Stimulated activated CD8-positive, alpha-beta memory T cell treated with anti-CD3 and anti-CD28 coated beads, Interleukin-4, amount 100 ng/mL, for 4 hours (primary cell): ENCODE measurements at places on chromosomes 11 and 22.

DNA sequence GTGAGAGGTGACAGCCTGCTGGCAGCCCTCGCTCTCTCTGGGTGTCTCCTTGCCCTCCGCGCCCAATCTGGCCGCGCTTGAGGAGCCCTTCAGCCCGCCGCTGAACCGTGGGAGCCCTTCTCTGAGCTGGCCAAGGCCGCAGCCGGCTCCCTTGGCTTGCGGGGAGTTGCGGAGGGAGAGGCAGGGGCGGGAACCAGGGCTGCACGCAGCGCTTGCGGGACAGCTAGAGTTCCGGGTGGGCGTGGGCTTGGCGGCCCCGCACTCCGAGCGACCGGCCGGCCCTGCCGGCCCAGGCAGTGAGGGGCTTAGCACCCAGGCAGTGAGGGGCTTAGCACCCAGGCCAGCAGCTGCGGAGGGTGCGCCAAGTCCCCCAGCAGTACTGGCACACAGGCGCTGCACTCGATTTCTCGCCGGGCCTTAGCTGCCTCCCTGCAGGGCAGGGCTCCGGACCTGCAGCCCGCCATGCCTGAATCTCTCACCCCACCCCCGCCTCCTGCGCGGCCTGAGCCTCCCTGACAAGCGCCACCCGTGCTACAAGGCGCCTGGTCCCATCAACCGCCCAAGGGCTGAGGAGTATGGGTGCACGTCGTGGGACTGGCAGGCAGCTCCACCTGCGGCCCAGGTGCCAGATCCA, 1526.1 kb downstream of the FAM181B start:
- no peak for DNase-seq

- no peak for DNase-seq
These were observed 94.0 kb downstream of the RCN1 start for GRCh38 chr11:32184723-32185376.

GRCh38 chr22:19823191-19823901, 31.3 kb downstream of the GNB1L start:
- DNase-seq, result no peak

GRCh38 chr11:79097246-79097875, 343.5 kb downstream of the TENM4 start:
- DNase-seq, result no peak

GRCh38 chr11:6646576-6646917, 9.1 kb downstream of the DCHS1 start:
- no peak for DNase-seq

GRCh38 chr22:36781656-36782627, 6.0 kb upstream of the IFT27 start:
- DNase-seq, result peak; percentile 77

- no peak for DNase-seq
These were observed 71.4 kb downstream of the FANCF start for GRCh38 chr11:22554221-22554620.

GRCh38 chr11:123185326-123185725, 9.7 kb downstream of the CLMP start:
- DNase-seq, result no peak

DNA sequence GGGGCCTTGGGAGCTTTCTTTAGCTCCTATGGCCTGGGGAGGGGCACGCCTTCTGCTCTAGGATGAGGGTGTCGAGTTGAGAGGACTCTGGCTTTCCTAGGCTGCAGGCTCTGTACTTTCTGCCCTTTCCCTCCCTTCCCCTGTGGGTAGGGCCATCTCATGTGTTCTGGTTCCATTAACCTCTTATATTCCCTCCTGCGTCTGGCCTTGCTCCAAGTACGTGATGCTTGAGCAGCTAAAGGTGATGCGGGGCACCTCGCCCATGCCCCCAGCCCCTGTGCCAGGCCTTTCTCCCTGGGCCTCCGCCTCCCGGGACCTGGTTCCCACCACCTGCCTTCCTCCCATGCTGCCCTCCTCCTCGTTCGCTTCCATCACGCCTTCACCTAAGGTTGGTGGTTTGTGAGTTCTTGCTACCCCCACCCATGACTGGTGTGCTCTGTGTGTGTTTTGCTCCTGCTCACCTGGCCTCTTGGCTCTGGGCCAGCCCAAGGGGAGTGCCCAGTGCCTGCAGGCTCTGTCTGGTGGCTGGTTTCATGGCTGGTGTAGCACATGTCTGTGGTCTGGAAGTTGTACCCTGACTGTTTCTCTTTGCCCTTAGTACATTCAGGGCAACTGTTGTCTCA, 34.1 kb downstream of the PHLDB1 start:
- no peak for DNase-seq

- peak; percentile 37 for DNase-seq
These were observed 31.2 kb downstream of the CD82 start for GRCh38 chr11:44596525-44597276.

GRCh38 chr22:37771702-37772427, 35.9 kb upstream of the GCAT start:
- DNase-seq, result no peak

GRCh38 chr11:125591649-125592304, 875 bp upstream of the STT3A start:
- DNase-seq, result peak; percentile 1

- no peak for DNase-seq
These were observed 83.9 kb downstream of the ETS1 start for GRCh38 chr11:128503245-128503991.

GRCh38 chr11:10338287-10338686, 33.4 kb downstream of the ADM start:
- DNase-seq, result no peak

- DNase-seq, result no peak
These were observed 12.3 kb downstream of the SPI1 start for GRCh38 chr11:47366020-47366490.

GRCh38 chr22:36075724-36076123, 47.1 kb upstream of the RBFOX2 start:
- DNase-seq, result no peak

DNA sequence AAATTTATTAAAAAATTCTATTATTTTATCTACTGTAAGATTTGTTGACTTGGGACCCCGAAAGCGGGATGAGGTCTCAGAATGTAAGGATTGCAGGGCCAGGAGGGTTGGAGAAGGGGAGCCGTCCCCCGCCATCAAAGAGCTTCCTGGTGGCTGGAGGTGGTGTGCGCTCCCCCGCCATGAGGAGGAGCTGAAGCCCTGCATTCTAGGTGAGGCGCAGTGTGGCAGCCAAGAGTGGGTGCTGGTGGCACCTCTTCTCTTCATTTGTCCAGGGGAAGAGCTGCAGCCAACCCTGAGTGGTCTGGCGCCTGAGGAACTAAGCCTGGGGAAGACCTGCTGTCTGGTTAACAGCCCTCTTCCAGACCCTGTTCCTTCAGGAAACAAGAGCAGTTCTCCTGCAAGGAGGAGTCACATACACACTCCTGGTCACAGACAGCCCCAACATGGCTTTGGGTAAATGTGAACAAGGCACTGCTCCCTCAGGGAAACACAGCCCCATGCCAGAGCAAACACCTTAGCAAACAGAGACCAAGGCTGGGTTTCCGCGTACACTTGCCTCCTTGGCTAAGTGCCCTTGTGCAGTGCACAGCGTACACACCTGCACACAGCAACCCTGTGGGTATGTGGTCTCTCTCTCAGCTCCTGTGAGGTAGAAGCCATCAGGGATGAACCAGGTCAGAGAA, 17.3 kb downstream of the RTN4RL2 start:
- no peak for DNase-seq

DNA sequence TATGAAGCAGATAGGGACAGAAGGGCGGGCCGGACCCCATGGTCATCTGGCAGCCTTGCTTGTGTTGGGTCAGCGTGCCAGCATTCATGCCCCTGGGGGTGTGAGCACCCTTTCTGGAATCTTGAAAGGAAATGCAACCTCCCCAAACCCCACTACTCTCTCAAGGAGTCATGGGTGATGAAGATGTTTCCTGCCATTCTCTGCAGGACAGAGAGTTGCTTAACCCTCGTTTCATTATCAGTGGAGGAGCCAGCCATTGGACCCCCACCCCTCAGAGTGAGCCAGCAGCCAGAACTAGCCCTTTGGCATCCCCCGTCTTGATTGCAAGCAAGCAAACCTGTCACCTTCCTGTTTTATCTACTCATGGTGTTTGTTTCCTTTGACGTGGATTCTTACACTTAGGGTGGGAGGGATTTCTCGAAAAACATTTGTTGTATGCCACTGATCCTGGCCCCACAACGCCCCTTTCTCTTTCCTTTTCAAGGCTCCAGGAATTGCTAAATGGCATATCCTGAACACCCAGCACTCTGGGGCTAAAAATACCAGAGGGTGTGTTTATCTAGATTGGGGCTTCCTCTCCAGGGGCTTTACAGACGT, 258.3 kb downstream of the ETS1 start:
- no peak for DNase-seq

DNA sequence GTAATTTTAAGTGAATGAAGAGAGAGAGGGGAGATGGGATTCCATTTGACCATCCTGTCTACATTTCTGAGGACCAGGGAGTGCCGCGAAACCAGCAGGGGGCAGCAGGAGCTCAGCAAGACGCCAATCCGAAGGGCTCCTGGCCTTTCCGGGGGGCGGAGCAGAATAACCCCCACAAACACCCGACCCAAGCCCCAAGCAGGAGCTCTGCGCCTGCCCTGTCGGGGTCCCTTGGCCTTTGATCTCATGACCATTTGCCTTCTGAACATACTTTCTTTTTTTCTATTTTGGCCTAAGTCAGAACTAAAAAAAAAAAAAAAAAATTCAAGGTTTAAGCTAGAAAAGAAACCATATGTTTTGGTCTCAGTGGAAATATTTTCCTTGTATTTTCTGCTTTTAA, 21.9 kb upstream of the SCN2B start:
- peak; percentile 63 for DNase-seq

DNA sequence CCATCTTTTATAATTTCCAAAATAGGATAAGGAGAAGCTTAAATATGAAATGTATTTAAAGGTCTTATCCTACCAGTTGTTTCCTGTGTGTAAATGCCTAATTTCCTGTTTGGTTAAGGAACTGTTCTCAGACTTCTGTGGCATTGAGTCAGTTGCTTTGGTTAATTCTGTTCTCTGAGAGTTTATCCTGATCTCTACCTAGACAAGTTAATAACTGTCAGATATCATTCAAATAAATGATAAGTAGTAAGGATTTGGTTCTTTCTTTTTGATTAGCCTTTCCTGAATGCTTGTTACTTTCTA, 39.5 kb downstream of the CTNND1 start:
- no peak for DNase-seq

DNA sequence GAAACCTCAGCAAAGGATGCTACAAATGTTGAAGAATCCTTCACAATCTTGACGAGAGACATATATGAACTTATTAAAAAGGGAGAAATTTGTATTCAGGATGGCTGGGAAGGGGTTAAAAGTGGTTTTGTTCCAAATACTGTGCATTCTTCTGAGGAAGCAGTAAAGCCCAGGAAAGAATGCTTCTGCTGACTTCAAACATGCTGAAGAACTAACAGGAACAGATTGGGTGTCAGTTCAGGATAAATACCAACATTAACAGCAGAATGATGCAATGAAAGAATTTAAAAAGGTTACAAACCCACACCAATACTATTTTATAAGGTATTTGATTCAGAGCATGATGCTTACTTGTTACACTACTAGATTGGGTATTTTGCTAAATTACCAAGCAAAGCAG, 33.9 kb downstream of the RAB39A start:
- no peak for DNase-seq

- peak; percentile 17 for DNase-seq
These were observed 11.5 kb downstream of the P2RX3 start for GRCh38 chr11:57349491-57350274.

DNA sequence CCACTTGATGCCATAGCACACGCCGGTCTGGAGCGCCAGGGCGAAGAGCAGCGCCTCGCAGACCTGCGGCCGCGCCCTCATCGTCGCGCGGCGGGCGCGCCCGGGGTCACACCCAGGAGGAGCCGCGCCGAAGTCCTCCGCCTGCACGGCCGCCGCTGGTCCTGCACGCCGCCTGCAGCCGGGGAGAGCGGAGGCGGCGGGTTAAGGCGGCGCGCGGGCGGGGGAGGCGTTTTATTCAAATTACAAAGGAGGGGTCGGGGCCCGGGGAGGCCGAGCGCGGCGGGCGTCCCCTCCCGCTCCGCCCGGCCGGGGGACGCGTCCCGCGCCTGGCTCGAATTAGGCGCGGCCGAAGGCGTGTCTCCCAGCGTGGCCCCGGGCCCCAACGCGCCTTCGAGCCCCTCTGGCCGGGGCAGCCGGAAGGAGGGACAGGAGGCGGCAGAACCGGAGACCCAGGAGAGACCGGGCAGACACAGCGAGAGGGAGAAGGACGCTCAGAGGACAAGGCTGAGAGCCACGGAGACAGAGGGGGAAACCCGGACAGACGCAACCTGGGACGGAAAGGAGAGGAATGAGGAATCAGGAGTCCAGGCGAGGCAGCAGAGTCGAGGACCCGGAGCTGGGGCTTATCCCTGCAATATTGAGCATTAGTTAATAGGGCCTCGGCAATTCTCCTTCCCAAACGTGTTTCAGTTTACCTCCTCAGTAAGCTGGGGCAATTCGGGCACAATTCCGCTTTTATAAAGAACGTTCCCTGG, at the start of gene WNT11:
Gene WNT11, minus strand, starts transcription at position 176 of the 755 bp plus-strand sequence. Its CDS starts 95 bp downstream, at position 81.
- DNase-seq, result no peak

- no peak for DNase-seq
These were observed 8.8 kb downstream of the OSBPL5 start for GRCh38 chr11:3156282-3156660.

DNA sequence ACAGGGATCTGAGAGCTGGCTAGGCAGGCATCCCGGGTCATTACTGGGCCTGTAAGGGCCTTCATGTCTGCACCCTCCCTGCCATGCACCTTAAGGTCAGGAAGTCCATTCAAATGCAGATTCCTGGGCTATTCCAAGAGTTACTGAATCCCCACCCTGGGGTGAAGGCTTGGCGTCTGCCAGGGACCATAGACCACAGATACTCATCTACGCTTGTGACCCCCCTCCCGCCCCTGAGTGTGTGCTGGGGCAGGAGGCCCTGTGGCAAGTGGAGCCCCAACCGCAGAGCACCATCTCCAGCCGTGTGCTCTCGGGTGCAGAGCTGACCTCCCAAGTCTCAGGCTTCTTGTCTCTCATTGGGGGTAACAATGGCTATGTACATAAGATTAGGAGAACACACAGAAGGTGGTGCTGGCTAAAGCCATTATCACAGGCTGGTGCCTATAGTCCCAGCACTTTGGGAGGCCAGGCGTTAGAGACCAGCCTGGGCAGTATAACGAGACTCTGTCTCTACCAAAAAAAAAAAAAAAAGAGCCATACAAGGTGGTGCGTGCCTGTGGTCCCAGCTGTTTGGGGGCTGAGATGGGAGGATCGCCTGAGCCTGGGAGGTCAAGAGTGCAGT, 19.1 kb upstream of the KCNQ1OT1 start:
- no peak for DNase-seq

DNA sequence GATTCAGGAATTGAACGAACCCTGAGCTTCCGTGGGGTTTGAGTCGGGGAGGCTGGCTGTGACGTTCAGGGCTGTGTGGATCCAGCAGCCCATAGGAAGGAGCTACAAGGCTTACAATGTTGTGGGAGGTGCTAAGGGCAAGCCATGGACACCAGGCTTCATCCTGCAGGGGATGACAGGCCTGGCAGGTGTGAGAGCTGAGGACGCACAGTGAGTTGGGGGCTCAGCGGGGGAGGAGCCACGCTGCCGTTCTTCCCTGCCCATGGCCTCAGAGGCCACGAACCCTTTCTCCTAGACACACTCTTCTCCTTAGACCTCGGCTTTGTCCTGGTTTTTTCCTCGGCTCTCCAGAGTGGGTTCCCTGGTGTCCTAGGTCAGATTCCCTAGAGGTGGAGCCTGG, 113.3 kb upstream of the SLC22A12 start:
- DNase-seq, result no peak

GRCh38 chr11:35178067-35178805, 39.3 kb downstream of the CD44 start:
- DNase-seq, result no peak

GRCh38 chr11:120710354-120711131, 199.0 kb downstream of the GRIK4 start:
- no peak for DNase-seq
